Mesothelial cell of epicardium (in vitro differentiated cells): ENCODE measurements at places on chromosomes 11 and 22.

DNA sequence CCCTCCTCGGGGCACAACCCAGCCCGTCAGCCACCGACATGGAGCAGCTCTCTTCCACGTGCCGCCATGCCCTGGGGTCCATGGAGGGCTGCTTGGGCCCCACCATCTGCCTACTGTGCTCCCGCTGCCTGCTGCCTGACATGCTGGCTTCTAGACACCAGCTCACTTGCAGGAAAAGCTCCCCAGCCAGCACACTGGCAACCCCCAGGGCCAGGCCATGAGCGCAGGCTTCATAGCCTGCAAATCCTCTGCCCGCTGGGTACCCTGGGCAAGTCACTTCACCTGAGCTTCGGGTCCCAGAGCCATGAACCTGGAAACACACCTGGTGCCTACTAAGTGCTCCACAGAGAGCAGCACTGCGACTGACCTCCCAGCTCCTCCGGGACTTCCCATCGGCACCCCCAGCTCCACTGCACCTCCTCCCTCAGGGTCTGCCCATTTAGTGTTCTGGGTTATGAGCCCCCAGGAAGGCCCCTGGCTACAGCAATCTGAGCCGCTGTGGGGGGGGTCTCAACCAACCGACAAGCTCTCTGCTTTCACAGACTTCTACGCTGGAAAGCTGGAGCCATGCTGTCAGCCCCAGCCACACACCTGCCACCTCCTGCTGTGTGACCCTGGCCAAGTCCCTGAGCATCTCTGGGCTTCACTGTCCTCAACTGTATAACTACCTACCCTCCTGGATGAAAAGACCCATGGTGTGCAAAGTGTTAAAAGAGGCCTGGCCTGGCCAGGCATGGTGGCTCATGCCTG, 139.2 kb downstream of the CRYBB2 start:
- DNase-seq, result no peak

DNA sequence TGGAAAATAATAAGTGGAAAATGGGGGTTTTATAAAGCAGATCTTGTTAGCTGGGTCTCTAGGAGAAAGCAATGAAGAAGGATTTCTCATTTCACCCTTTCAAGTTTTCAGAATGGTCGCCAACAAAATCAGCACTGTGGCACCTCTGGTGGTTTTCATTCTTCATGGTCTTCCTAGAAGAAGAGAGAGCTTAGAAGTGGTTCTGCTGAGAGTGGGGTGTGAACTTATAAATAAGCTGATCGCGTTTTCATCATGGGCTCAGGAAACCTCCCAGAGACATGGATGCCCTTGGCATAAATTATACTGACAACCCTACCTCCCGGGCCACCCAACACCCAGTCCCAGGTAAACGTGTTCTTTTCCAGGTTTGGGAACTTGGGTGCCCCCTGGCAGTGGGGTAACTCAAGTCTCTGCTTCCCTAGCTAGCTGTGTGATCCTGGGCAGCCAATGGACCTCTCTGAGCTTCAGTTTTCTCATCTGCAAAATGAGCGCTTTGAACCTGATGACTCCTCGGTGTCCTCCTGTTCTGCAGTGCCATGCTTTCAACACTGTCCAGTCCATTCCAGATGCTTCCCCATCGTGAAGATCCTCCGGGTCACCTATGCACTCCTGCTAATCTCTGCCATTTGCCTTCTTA, 72.6 kb upstream of the GRAMD1B start:
- no peak for DNase-seq

- no peak for DNase-seq
Observed at GRCh38 chr11:120688163-120688562, 176.6 kb downstream of the GRIK4 start.

- no peak for DNase-seq
Observed at GRCh38 chr11:132549001-132549400, 983.3 kb downstream of the OPCML start.

GRCh38 chr11:3205261-3206155, 13.1 kb downstream of the MRGPRG start:
- DNase-seq, result no peak

DNA sequence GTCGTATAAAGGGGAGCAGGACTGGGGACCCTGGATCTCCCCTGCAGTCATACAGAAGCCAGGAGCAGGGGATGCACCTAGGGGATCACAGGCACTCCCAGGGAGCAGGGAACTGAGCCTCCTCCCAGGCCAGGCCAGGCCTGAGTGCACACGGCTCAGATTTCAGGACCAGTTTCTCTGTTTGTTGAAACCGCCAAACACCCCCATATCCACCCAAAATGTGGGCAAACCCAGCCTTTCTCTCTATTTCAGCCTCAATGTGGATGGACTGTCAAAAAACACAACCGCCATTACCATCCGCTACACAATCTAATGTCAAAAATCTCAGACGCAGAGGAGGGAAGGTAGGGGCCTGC, 17.5 kb downstream of the MN1 start:
- no peak for DNase-seq

- no peak for DNase-seq
Observed at GRCh38 chr11:33234397-33235190, 22.6 kb upstream of the HIPK3 start.

GRCh38 chr11:87423161-87423560, 385.4 kb downstream of the TMEM135 start:
- no peak for DNase-seq

GRCh38 chr11:113884361-113884836, 9.0 kb upstream of the USP28 start:
- no peak for DNase-seq

GRCh38 chr22:36367479-36367878, 20.3 kb downstream of the MYH9 start:
- DNase-seq, result no peak

GRCh38 chr11:128476729-128477128, 110.6 kb downstream of the ETS1 start:
- DNase-seq, result no peak
